Non-pigmented ciliary epithelial cell (primary cell): ENCODE measurements at places on chromosomes 1 and 21.

GRCh38 chr1:206908038-206908437 lies 10.8 kb downstream of the IL24 start:
- DNase-seq: no peak

DNA sequence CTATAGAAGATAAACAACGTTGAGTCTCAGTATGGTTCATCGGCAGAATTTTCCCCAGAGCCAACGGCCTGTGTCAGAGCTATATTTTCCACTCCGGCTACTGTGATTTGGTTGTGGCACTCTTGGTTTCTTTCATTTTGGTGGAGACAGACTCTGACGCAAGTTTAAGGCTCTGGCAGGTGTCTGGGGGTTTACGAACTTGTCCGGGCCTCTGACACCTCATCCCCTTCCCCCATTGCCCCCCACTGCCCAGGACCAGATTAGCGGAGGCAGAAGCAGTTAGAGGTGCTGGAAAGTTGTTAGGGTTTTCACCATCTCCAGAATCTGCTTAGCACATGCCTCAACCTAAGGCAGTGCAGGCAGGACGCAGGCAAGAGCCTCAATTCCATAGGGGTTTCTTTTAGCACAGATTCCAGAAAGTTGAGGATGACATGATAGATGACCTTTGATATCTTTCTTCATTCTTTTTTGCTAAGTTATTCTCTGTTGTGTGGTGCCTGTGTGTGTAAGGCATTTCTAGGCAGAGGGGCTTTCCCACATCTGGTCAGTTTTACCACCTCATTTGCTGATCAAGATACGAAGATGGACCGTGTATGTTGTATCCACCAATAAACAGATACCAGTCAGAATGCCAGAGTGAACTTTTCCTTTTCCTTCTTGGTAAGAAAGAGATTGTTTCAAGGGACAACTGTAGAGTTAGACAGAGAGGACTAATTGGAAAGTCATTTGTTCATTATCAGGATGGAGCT lies 18.4 kb upstream of the IL10 start:
- DNase-seq: no peak

DNA sequence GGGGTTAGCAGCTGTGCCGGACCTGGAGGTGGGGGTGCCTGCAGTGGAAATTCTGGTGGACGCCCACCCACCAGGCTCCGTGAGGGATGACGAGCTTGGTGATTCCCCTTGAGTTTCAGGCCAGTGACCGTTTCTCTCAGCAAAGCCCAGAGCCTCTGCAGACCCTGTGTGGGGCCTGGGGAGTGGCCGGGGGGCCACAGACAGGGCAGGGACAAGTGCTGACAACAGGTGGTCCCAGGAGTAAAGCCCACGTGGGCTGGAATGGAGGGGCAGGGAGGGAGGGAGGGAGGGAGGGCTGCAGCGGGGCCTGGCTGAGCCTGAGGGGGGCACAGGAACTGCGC lies 52.8 kb downstream of the COL18A1 start:
- DNase-seq: no peak

DNA sequence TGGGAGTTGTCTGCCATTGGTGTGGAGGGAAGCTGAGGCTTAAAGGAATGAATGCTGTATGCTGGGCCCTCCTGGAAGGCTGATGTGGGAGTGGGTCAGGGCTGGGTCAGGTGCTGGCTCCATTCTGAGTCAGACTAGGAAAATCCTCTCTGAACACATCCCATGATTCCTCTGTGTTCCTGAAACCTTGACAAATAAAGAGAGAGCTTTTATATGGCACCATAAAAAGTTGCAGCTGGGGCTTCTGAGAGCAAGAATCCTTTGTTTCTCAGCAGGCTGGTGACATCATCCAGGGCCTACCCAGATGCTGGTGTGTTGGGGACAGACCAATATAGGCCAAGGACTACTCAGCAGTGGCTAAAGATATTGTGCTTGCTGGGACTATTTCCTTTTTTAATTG lies 27.8 kb upstream of the NFASC start:
- DNase-seq: no peak

DNA sequence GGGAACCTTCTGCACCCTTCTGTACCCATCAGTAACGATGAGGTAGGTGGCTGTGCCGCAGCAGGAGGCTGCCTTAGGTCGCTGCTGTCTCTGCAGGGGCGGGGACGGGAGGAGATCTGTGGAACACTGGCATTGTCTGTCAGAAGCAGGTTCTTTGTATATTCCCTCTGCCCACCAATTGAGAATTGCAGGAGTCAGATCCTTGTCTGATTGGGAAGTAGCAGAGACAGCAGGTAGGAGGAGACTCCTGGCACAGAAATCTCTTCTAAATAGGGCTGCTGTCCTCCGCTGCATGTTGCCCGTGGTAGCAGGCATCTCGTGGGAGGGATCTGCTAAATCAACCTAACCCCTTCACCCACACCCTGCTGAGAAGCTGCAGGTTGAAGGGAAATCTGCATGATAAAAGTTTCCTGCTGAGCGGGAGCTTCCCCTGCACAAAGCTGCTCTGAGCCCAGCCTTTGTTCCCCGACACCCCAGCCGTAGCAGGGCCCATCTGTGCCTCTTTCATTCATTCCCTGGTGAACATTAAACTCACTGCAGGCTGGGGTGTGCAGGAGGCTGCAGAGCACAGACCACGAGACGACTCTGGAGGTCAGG lies 15.9 kb downstream of the SARS1 start:
- DNase-seq: no peak

GRCh38 chr1:168293356-168293755 lies 12.7 kb downstream of the TBX19 start:
- no peak for DNase-seq

DNA sequence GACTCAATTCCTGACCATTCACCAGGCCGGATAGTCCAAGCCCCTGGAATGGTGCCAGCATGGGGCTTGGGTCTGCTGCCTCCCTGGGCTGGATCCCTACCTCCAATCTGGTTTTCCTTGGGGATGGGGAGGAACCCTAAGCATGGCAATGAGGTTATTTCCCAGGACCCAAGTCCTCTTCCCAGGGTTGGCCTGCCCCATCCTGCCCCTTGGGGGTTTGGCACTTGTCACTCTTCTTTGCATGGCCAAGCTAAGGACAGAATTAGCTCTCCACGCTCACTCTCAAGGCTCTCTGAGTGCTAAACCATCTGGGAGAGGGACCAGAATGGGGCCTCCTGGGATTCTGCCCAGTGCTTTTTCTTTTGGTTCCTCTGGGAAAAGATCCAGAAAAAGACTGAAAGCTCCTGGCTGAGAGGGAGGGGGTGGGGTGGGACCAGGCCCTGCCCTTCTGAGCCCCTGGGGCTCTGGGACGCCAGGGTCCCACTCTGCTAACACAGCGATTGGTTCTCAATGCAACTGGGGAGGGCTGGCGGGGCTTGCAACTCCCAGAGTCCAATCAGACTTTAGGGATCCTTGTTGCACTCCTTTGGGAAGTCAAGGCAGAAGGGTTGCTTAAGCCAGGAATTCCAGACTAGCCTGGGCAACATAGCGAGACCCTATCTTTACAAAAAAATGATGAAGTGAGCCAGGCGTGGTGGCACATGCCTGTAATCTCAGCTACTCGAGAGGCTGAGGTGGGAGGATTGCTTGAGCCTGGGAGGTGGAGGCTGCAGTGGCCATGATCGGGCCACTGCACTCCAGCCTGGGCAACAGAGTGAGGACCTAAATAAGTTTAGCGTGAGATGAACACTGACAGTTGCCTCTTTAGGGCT lies 52.7 kb downstream of the DHRS3 start:
- no peak for DNase-seq

DNA sequence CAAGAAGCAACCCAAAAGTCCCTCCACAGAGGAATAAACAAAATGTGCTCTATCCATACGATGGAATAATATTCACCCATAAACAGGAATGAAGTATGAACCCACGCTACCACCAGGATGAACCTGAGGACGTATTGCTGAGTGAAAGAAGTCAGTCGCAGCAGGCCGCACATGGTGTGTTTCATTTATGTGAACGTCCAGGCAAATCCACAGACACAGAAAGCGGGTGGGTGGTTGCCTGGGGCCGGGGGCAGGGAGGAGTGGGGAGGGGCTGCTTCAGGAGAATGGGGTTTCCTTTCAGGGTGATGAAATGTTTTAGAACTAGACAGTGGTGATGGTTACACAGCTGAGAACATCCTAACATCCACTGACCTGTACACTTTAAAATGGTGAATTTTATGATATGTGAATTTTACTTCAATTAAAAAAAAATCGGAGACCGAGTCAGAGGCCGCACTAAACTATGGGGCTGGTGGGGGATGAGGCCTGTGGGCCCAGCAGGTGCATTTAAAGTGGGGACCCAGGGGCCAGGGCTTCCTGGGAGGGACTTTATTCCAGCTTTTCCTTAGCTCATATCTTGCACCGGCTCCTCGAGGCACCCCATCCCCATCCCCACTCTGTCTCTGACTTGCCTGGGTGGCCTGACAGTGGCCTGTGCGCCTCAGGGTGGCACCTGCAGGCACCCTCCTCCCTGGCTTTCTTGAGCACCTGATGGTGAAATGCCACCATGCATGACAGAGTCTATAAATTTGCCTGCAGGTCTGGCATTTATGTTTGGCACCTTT lies 392.6 kb upstream of the VAMP3 start:
- no peak for DNase-seq

DNA sequence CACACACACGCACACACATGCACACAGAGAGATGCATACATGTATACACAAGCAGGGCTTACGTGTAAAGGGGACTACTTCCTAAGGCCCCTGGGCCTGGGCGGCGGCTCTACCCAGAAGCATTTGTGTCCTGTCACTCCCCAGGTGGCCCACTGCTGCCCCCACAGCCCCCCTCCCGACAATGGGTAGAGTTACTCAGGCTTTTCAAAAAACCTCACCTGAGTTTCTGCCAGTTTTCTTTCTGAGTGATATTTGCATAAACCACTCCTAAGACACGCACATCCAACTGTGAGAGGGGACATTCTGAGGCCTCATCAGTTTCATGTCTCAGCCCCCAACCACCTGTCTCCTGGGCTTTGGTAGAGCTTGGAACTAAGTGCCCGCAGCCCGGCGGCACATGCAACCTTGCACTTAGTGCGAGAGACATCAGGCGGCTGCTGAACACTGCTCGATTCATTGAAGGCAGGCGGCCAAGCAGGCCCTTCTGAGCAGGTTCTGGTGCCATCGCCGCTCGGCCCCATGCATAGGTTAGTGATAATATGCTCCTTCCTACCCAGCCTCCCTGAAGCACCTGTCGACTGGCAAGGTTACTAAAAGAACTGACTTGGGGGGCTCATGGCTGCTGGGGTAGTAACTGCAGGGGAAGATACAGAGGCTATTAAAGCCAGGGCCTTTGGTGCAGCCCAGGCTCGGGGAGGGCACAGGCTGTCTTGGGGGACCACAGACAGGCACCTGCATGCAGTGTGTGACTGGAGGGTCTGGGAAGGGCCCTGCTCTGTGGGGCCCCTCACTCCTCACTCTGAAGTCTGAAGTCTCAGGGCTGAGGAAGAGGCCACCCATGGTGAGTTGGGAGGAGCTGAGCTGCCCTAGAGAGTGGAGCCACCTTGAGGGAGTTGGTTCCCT lies 364.2 kb upstream of the VAMP3 start:
- DNase-seq: no peak
